RWPE1 (cell line): ENCODE measurements at places on chromosomes 11 and 22.

DNA sequence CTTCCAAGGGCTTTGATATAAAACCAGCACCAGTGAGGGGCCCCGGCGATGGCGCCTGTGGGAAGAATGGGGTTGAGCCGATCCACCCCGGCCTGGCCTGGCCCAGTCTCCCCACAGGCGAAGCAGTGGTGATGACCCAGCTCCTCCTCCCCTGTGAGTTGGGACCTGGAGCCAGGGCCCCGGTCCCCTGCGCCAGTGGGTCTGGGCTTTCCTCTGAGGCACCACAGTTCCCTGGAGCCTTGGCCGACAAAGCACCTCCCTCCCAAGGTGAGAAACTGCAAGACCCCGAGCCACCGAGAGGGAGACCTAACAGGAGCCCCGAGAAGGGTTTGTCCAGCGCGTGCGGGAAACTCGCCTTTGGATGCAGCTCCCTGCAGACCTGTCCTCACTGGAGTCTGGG lies 942.9 kb downstream of the BRD1 start:
- DNase-seq = no peak

GRCh38 chr11:32113200-32113919 lies 22.5 kb downstream of the RCN1 start:
- DNase-seq = no peak

DNA sequence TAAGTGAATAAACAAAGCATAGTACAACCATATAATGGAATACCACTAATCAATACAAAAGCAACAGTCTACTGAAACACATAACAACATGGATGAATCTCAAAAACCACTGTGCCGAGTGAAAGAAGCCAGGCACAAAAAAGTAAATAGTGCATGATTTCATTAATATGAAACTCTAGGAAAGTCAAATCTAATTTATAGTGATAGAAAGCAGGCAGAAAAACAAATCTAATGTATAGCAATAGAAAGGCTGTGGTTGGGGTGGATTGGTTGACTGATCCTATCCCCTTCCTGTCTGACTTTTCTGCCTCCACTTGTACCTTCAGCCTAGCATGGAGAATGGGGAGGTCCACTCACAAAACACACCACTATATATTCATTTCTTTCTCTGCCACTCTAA lies 115.4 kb downstream of the SERGEF start:
- no peak for DNase-seq

GRCh38 chr11:1592628-1593027 lies 5.5 kb downstream of the KRTAP5-2 start:
- DNase-seq = no peak

- no peak for DNase-seq
These were observed 26.7 kb upstream of the FBLN1 start for GRCh38 chr22:45475851-45476514.
